Subcutaneous adipose tissue (tissue), 4 donors: ENCODE measurements at places on chromosomes 5 and 9. TPM values are rescaled to one million over a fixed set of nuclear protein-coding genes. Genes with fewer than 3 reads are reported as not detected.

The DMRT2 gene
- total RNA-seq: 6.8 TPM

The PHPT1 gene
- total RNA-seq: 56.6 TPM

The PLAC8L1 gene
- total RNA-seq: not detected

The PCDHB15 gene
- total RNA-seq: 1.1 TPM

The OR1B1 gene
- not detected for total RNA-seq

The SLC36A2 gene
- total RNA-seq: 0.19 TPM

The SLC34A3 gene
- not detected for total RNA-seq

The HSPA5 gene
- 81.0 TPM for total RNA-seq

The PTGS1 gene
- 5.9 TPM for total RNA-seq

The GFI1B gene
- not detected for total RNA-seq

The ADAMTSL2 gene
- 0.34 TPM for total RNA-seq

The CCL27 gene
- not detected for total RNA-seq

The ROR2 gene
- 0.19 TPM for total RNA-seq

The NCS1 gene
- total RNA-seq: 4.4 TPM

The KIF4B gene
- total RNA-seq: under 0.01 TPM

The PCDHGB6 gene
- 6.4 TPM for total RNA-seq

The C9orf85 gene
- 11.3 TPM for total RNA-seq

The ADGRD2 gene
- not detected for total RNA-seq

The DDX4 gene
- not detected for total RNA-seq

The CARTPT gene
- not detected for total RNA-seq

The EGFLAM gene
- total RNA-seq: 21.8 TPM

The PTGDS gene
- 15.5 TPM for total RNA-seq

The BARX1 gene
- total RNA-seq: not detected

The PRUNE2 gene
- 20.7 TPM for total RNA-seq

The C9orf153 gene
- 0.49 TPM for total RNA-seq

The DNAH5 gene
- 0.22 TPM for total RNA-seq

The AHRR gene
- 0.49 TPM for total RNA-seq

The CTXN3 gene
- not detected for total RNA-seq

The RALGPS1 gene
- total RNA-seq: 18.1 TPM

The ADAMTS16 gene
- 0.82 TPM for total RNA-seq

The ENTPD2 gene
- not detected for total RNA-seq

The SIGMAR1 gene
- total RNA-seq: 86.7 TPM

The SPINK4 gene
- not detected for total RNA-seq

The PDLIM4 gene
- 16.3 TPM for total RNA-seq

The PCDHB6 gene
- 1.3 TPM for total RNA-seq

The IL9 gene
- total RNA-seq: not detected

The PCDHA8 gene
- total RNA-seq: 0.17 TPM

The OTP gene
- total RNA-seq: not detected

The PTGR1 gene
- 87.4 TPM for total RNA-seq

The NUTM2F gene
- not detected for total RNA-seq

The OR2Y1 gene
- total RNA-seq: not detected

The PAM gene
- 142 TPM for total RNA-seq

The LPAR1 gene
- 83.1 TPM for total RNA-seq

The PCDHB4 gene
- 2.8 TPM for total RNA-seq

The FRMD3 gene
- 10.4 TPM for total RNA-seq

The LECT2 gene
- not detected for total RNA-seq

The PCDHA1 gene
- total RNA-seq: not detected

The IL13 gene
- not detected for total RNA-seq

The IFNA13 gene
- not detected for total RNA-seq

The FABP6 gene
- total RNA-seq: not detected

The TMC1 gene
- total RNA-seq: not detected

The HSD17B3 gene
- total RNA-seq: 2.6 TPM
